ENCODE measurements at places on chromosomes 13 and 19.

DNA sequence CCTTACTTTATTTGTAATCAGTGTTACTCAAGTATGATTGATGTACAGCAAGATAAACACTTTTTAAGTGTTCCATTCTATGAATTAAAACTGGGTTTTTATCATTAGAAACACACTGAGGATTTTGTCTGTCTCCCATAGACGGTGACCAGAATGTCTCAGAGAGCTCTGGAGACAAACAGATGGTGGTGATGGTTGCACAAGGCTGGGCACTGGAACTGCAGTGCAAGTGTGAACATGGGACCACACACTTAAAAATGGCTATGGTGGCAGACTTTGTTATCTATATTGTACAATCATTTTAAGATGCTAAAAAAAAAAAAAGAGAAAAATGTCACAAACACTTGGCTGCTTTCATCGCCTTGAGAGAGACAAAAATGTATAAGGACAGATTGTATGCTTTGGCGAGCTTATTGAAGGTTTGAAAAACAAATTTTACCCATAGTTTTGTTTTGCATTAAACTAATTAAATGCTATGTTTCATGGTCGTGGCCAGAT lies 273.0 kb downstream of the SHISA2 start:
- DNase-seq, result no peak

DNA sequence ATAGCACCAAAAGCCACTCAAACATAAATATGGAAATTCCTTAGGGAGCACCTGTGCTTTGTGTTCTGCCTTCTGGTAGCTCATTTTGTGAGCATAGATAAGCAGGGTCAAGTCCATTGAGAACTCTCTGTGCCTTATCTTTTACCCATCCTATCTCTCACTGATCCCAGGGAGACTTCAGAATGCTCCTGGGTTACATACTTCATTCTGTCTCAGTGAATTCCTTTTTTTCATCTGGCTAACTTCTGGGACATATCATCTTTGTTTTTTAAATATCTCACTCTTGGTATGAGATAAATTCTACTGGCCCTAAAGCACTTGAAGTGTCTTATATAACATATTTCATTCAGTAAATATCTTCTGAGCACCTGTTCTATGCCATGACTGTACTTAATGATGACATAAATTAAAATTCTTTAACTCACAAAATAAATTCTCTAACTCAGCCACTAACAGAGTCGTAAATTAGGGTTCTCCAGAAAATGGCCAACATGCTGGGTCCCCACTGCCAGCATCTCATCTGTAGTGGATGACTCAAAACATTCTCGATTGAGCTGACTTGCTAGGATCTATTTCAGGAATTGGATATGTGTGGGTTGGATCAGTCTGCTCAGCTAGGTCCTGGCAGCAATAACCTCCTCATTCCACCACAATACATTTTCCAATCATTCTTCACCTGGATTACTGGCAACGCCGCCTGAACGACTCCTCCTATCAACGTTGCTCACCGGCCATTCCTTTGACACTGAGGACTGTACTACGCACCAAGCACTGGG lies 170.2 kb downstream of the FOXO1 start:
- no peak for DNase-seq

- no peak for DNase-seq
Observed at GRCh38 chr13:97851269-97851668, 102.2 kb upstream of the IPO5 start.

DNA sequence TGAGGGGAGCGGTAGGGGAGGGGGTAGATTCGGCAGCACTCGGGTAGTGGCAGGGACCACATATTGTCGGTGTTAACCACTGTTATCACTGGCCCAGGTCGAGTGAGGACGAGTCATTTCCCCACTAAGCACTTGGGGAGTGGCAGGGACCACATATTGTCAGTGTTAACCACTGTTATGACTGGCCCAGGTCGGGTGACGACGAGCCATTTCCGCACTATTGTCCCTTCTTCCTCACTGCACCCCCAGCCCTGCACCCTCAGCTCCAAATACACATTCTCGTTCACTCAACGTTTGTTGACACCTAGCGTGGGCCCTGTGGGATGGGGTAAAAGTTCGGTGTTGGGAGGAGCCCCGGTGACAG lies 467 bp upstream of the CLN5 start:
- no peak for DNase-seq

- DNase-seq, result no peak
Observed at GRCh38 chr19:1992759-1993260, 22.7 kb downstream of the BTBD2 start.

DNA sequence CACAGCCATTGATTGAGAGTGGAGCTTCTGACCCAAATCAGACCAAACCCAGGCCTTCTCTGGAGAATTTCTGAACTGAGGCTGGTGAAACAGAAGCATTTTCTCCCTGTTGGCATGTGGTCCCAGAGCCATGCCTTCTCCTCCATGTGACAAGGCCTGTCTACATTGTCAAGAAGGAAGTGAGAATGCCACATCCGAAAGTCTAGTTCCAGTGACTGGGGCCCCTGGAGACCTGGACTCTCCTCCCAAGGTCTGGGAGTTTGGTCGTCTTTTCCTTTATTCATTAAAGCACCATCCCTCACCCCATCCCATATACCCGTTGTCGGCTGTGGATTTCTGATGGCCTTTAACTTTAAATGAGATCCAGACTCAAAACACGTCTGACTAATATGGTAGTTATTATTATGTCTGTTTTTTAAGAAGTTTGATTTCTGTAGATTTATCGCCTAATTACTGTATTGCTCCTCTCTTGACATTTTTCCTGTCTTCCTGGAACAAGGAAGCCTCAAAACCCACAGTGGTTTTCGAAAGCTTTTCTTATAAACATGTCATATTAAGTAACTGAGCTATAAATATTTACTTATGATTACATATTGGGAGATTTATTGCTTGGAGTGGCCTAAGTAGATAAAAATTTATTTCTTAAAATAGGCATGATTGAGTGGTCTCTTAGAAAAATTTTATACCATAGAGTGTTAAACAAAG lies 128.3 kb upstream of the FRY start:
- DNase-seq, result no peak

GRCh38 chr13:39349391-39349960 lies 253.5 kb downstream of the LHFPL6 start:
- no peak for DNase-seq

DNA sequence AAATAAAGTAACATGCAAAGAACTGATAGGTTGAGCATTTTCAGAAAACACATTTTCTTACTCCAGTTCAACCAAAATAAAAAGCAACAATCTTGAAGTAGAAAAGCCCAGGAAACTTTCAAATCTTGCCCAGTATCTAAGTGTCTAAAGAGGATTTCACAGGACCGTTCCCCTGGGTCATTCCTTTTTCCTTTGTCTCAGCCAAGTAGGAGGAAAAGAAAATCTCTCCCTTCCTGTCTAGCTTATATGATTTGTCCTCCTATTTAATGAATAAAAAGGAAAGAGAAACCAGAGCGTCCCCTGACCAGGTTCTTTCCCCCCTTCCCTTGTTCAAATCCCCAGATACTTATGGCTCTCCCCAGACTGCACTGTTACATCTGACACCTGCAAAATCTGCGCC lies 248.0 kb downstream of the KCTD12 start:
- no peak for DNase-seq

- no peak for DNase-seq
Observed at GRCh38 chr19:15381864-15382263, 2.3 kb upstream of the AKAP8 start.

DNA sequence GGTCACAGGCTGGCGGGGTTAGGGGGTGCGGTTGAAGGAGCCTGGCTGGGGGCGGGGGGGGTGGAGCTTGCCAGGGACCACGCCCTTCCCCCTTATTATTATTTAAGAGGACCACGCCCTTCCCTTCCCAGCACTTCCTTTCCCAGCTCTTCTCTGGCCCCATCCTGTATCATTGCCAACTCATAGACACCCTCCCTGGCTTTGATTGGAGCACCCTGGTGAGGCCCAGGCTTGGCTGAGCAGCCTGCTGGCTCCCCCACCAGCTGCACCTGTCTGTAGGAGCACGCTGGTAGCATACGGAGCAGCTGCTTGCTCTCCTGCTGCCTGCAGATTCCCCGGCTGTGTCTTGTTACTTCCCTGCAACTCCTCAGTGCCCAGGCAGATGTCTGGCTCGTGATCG lies 62.5 kb upstream of the PDX1 start:
- no peak for DNase-seq

- DNase-seq, result no peak
Observed at GRCh38 chr13:41891119-41891518, 69.8 kb downstream of the VWA8 start.

Data from pulmonary artery endothelial cell (primary cell).